ENCODE measurements at places on chromosomes 7 and 10.

- DNase-seq: no peak
Measured at GRCh38 chr10:8061274-8062211, 7.1 kb downstream of the GATA3 start.

DNA sequence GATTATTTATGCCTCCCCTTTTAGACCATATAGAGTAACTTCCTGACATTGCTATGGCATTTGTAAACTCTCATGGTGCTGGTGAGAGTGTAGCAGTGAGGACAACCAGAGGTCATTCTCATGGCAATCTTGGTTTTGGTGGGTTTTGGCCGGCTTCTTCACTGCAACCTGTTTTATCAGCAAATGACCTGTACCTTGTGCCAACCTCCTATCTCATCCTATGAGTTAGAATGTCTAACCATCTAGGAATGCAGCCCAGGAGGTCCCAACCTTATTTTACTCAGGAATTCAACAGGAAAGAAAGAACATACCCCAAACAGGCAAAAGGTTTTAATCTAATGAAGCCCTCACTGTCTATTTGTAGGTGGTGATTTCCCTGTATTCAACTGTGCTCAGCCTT, 205.4 kb upstream of the YAE1 start:
- DNase-seq: no peak

GRCh38 chr10:22367471-22367870, 22.2 kb downstream of the SPAG6 start:
- DNase-seq: no peak

GRCh38 chr7:138387755-138388475, 72.1 kb upstream of the TRIM24 start:
- no peak for DNase-seq

- DNase-seq: no peak
Measured at GRCh38 chr7:8052824-8053223, 84.2 kb downstream of the GLCCI1 start.

DNA sequence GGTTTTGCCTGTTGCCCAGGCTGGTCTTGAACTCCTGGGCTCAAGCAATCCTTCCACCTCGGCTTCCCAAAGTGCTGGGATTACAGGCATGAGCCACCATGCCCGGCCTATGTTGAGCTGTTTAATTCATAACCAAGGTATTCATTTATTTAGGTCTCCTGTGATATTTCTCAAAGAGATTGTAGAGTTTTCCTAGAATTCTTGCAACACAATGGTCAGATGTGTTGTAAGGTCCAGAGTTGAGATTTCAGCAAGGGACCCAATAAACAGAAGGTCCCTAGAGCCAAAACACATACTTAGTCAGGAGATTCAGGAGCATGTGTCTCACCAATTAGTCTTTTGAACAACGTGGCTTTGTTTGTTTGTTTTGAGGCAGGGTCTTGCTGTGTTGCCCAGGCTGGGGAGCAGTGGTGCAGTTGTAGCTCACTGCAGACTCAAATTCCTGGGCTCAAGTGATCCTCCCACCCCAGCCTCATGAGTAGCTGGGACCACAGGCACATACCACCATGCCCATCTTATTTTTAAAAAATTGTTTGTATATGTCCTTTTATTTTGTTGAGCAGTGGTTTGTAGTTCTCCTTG, 321.3 kb upstream of the GALNT17 start:
- DNase-seq: no peak
